ENCODE measurements at places on chromosomes 11 and 22. TPM values are rescaled to one million over a fixed set of nuclear protein-coding genes. Genes with fewer than 3 reads are reported as not detected.

Gene IGLL1
- total RNA-seq: not detected

Gene FGF4
- total RNA-seq: not detected

Gene SLC17A6
- total RNA-seq: not detected

Gene SNX32
- total RNA-seq: 0.13 TPM

Gene VSIG2
- 1.8 TPM for total RNA-seq

Gene SCYL1
- 51.6 TPM for total RNA-seq

Gene ZNF215
- total RNA-seq: 0.56 TPM

Gene UBE4A
- 48.5 TPM for total RNA-seq

Gene TP53I11
- 64.8 TPM for total RNA-seq

Gene SLC22A12
- total RNA-seq: not detected

Gene YAP1
- total RNA-seq: 80.6 TPM

Gene CRYBA4
- total RNA-seq: not detected

Gene GTSE1
- total RNA-seq: 0.29 TPM

Gene SOX10
- total RNA-seq: 7.6 TPM

Gene NRXN2
- total RNA-seq: 0.83 TPM

Gene OR4A16
- total RNA-seq: not detected

Gene BLID
- total RNA-seq: not detected

Gene OR56A1
- total RNA-seq: 0.03 TPM

Gene STARD10
- 35.2 TPM for total RNA-seq

Gene OR52A1
- total RNA-seq: not detected

Gene RTN4R
- 0.53 TPM for total RNA-seq

Gene DCUN1D5
- total RNA-seq: 24.5 TPM

Gene GGTLC2
- not detected for total RNA-seq

Gene SYT13
- 1.6 TPM for total RNA-seq

Gene DERL3
- total RNA-seq: 1.7 TPM

Gene ACTN3
- total RNA-seq: not detected

All from heart left ventricle (tissue), 16 donors.